ENCODE measurements at places on chromosomes 4 and X.
A peak's percentile ranks its signal among the peaks of the same experiment; 100 is the strongest.

DNA sequence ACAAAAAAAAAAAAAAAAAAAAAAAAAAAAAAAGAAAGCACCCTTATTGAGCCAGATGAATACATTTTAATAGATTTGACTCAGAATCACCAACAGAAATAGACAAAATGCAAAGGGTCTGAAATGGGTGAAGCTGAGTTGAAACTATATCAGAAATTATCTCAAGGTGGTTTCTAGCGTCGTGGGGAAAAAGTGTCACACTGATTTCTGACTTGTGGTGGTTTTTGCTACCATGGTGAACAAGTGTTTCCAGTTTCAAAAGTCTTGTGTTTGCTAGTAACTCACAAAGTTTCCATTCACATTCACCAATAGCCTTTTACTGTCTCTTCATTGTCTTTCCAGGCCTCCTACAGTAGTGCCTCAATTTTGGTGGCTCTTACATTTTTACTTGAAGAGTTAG is 135.5 kb downstream of the ARHGAP24 start:
- no peak for DNase-seq

DNA sequence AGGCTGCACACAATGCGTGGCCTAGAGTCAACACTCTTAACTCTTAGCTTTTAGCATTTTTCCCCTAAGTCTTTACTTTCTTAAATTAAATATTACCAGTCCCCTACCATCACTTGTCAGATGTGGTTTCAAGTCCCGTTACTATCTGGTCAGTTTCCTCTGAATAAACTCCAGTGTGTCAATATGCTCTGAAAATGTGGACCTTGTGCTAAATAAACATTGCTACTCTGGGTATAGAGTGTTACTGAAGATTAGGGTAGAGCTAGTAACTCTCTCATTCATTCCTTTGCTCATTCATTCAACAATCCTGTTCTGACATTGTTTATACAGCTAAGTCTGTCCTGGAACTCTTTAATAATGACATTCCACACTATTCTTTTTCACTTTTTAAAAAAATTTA is 251.0 kb downstream of the MAPK10 start:
- no peak for DNase-seq

DNA sequence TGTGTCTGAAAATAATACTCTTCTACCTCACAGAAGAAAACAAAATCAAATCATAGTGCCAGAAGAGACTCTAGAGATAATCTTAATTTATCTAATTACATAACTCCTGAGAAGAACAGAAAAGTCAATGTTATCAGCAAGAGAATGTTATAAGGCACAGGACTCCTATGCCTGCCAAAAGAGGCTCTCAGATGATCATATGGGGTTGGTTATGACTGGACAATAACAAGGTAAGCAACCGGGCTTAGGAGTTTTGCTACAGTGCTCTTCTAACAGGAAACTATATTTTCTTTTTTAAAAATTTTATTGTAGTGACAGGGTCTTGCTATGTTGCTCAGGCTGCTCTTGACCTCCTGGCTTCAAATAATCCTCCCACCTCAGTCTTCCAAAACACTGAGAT is 3.5 kb upstream of the C4orf17 start:
- DNase-seq: no peak

DNA sequence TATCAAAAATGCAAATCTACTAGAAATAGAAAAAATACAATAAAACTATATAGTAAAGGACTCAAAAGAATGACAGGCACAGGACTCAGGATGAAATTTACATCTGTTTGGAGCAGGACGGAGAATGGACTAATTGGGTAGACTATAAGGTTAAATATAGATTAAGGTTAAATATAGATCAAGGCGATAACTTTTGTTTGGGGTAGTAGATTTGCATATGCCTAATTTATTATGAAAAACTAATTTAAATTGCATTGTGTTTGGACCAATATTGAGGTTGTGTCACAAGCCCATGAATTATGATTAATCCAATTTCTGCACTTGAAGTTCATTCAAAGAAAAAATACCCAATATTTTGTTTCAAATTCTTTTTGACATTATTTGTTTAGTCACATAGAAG is 31.0 kb downstream of the MTHFD2L start:
- no peak for DNase-seq

DNA sequence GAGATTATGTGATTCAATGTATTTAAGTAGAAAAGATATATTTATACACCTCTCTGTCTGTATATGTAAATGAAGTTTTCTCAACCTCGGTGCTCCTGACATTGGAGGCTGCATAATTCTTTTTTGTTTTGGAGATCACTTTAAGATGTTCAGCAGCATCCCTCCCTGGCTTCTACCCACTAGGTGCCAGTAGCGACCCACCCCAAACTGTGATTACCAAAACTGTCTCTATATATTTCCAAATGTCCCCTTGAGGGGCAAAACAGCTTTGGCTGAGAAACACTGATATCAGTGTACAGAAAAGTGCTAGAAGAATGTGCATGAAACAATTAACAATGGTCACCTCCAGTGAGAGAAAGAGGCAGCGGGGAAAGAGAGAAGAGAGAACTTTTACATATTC is 51.2 kb downstream of the DCX start:
- DNase-seq: no peak

- peak; percentile 25 for DNase-seq
Observed at GRCh38 chrX:49725923-49726904, 30.4 kb upstream of the PAGE1 start.

DNA sequence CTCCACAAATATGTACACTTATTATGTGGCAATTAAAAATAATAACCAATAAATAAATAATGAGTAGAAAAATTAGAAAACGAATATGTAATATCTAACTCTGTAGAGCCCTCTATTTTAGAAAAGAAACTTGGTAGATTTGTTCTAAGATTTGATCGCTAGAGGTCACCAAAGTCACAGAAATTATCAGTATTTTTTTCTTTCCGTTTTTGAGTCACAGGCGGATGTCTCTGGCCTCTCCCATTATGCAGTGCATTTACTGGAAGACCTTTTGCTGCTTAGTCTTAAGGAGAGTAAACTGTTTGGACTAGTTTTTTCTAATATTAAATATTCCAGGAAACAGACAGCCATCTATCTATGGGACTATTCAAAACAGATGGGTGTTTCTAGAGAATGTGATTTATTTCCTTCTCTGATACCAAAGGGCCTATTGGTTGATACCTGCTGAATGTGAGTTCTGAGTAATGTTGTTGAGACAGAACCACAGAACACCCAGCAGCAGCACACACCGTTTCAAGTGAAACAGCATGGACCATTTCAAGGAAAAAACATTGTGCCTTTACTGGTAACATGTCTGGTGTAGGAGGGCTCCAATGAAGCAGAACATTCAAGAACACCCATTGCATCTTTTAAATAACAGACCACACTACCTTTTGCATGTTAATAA is 34.0 kb upstream of the GYPA start:
- no peak for DNase-seq

- DNase-seq: peak; percentile 63
Observed at GRCh38 chrX:106999002-106999975, 723 bp downstream of the MORC4 start.

- no peak for DNase-seq
Observed at GRCh38 chr4:17024425-17024824, 126.0 kb upstream of the LDB2 start.

DNA sequence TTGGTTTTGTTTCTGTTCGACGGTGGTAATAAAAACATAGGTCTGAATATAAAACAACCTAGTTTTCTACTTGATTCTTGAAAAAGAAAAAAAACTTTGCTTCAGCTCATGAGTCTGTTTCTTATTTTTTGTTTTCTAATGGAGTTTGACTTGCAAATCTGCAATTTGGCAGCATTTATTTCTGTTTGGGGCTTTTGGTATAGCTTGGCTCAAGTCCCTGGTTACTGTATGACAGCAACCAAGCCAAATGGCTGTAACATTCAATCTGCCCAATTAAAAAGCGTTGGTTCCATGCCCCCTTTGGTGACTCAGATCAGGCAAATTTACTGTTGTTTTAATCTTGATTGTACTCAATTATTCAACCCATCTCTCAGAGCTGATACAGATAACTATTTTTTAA is 263.4 kb downstream of the GRIA3 start:
- no peak for DNase-seq

GRCh38 chr4:25817059-25817681 is 45.6 kb downstream of the SEL1L3 start:
- no peak for DNase-seq

DNA sequence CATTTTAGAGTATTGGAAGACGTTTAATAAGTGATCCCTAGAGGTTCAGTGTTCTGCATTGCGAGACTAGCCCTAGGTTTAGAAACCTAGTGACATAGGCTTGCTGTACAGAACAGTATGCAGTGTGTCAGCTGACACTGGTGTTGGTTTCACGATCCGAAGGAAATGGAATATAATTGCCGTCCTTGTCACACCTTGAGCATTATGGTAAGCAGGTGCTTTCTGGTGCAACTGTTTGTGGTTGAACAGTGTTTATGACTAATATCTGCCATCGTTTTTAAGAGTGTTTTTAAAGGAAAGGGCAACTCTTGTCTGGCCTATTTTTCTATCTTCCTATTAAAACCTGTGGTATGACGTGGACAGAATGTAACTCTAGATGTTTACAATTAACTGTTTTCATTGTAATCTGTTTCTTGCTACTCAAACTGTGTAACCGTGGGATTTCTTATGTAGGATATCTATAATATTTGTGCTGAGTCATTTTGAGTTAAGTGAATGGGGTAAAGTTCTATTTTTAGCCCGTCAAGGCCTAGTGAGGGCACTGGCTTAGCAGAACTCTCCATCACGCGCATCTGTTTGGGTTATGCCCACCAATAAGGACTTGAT is 53.8 kb upstream of the TBC1D14 start:
- DNase-seq: no peak

Measured in psoas muscle (tissue), 8 donors.